ENCODE measurements at places on chromosomes 13 and 19.

- DNase-seq, result no peak
These were observed 583 bp downstream of the ZNF615 start for GRCh38 chr19:52007451-52007805.

- DNase-seq, result no peak
These were observed 16.5 kb downstream of the BTBD2 start for GRCh38 chr19:1998712-1999708.

DNA sequence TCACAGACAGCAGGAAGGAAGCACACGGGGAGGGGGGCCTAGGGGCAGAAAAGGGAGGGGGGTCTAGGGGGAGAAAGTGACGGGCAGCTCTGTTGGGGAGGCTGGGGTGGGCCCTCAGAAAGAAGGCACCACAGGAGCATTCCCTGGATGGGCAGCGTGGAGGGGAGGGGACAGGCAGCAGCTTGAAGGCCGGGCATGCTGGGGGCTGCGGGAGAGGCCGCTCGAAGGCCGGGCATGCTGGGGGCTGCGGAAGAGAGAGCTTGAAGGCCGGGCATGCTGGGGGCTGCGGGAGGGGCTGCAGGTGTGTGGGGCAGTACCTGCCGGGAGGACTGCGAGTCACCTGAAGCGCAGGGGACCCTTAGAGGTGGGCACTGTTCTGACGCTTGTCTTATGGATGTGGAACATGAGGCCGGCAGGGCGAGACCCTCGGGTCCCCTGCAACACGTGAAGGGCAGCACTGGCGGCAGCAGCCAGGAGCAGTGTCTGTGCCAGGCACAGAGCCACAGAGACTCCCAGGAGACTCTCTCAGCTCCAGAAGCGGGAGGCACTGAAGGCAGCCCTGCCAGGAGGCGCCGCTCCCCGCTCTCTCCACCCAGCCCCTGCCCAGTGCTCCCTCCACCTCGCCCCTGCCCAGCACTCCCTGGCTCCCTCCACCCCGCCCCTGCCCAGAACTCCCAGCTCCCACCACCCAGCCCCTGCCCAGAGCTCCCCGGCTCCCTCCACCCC, 13.3 kb downstream of the ZNF787 start:
- no peak for DNase-seq

DNA sequence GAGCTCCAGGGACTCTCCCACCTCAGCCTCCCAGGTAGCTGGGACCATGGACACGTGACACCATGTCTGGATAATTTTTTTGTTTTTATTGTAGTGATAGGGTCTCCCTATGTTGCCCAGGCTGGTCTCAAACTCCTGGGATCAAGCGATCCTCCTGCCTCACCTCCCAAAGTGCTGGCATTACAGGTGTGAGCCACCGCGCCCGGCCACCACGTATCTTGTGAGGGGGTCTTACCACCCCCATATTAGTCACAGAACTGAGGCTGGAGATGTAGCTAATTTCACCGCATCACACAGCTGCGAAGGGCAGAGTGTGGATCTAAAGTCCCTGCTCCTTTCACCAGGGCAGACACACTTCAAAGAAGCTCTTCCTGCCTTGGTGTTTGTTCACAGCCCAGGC, 211.8 kb upstream of the SOX1 start:
- DNase-seq, result no peak

GRCh38 chr19:53531457-53531856, 6.5 kb upstream of the ZNF331 start:
- DNase-seq, result no peak

DNA sequence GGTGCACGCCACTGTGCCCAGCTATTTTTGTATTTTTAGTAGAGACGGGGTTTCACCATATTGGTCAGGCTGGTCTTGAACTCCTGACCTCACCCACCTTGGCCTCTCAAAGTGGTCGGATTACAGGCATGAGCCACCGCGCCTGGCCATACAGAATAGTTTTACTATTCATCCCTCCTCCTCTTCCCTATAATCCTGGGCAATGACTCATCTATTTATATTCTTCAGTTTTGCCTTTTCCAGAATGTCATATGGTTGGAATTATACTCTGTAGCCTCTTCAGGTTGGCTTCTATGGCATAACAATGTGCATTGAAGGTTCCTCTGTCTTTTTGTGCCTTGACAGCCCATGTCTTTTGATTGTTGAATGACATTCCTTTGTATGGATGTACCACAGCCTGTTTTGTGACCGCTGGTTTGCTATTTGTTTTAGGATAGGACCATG, 22.2 kb upstream of the LRP3 start:
- DNase-seq, result peak; percentile 32

- DNase-seq, result no peak
These were observed 184.6 kb downstream of the LHFPL6 start for GRCh38 chr13:39418424-39418823.

DNA sequence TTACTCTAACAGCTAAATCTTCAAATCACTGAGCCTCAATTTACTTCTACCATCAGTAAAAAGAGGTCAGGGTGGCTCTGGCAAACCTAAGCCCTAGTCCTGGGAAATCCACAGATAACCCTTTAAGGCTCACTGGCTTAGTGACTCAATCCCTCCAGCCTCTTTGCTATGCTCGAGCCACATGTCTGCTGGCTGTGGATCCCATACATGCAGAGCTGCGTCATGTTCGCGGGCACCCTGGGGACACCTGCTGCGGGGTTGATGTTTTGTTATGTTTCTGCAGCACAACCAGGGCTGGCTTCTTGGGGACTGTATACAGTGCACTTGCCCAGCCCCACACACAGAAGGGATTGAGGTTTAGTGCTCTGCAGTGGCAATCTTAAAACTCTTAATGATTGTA, 41.6 kb upstream of the C13orf42 start:
- DNase-seq, result no peak

DNA sequence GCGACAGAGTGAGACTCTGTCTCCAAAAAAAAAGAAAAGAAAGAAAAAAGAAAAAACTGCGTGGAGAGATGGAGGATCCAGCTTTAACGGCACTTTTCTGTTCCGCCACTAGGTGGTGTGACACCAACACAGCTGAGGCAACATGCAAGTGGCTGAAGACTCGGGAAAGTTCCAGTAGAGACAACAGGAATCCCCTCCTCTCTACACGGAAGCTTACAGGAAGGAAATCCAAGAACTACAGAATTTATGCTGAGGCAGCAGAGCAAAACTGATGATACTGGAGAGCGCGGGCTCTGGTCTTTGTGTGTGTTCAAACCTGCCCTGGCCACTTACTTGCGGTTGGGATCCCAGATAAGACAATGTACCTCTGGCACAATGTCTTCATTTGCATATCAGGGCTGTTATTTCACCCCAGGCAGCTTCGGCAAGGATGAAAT, 9.9 kb downstream of the RANBP3 start:
- DNase-seq, result peak; percentile 73

DNA sequence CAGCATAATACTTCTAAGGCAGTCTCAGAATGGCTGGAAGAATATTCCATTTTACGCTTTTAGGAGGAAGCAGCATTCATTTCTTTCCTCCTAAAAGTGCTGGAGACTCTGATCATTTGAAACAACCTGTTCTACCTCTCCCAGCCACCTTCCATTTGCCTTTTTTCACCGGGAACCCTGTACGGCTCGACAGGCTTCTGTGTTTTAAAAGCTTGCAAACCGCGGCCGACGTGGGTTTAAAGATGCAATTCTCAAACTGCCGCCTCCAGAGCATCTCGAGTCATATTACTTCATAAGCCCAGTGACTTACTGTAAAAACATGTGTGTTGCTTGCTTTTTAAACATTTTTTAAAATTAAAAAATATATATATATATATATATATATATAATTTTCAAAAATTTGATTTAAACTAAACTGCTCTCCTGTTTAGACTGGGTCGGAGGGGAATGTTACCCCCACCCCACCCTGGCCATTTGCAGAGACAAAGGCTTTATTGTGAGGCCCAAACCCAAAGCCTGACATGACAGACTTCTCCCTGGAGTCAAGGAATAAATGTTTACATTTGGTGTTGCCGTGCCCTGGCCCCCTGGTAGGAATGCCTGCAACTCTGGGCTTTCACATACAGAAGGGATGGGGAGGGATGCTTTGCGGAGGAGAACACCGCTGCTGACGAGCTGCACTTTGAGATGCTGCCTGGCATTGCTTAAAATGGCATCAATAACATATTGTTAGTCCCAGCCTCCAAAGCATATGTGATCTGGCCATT, 30.4 kb downstream of the ZNF536 start:
- no peak for DNase-seq

GRCh38 chr19:58033741-58034476, at the start of gene ZSCAN1:
Gene ZSCAN1, plus strand, starts transcription at chr19:58034025. Its CDS starts 3,812 bp downstream, at chr19:58037837.
- peak; percentile 81 for DNase-seq

DNA sequence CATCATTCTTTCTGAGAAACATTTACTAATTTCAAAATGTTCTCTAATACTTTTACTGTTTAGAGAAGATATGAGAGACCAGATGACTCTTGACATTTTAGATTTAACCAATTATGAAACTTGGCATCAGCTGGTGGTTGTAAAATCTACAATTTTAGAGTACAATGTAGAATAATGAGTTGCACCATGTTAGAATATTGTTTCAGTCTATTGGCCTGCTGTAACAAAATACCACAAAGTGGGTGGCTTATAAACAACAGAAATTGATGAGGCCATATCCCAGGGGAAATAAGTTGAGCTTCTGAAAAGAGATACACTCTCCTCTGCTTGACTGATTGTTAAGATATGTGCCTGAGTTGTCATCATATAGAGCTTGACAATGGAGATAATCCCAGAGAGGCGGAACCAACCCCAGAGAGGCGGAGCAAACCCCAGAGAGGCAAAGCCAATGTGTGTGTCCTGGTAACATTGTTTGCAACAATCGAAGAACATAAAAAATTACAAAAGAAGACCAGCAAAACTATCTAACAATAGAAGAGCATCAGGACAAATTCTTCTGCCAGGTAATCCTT, 373.0 kb upstream of the SLITRK1 start:
- no peak for DNase-seq

- DNase-seq, result no peak
These were observed 20.4 kb downstream of the POLRMT start for GRCh38 chr19:612941-613340.

GRCh38 chr19:31675193-31675913, 326.1 kb upstream of the TSHZ3 start:
- peak; percentile 73 for DNase-seq

DNA sequence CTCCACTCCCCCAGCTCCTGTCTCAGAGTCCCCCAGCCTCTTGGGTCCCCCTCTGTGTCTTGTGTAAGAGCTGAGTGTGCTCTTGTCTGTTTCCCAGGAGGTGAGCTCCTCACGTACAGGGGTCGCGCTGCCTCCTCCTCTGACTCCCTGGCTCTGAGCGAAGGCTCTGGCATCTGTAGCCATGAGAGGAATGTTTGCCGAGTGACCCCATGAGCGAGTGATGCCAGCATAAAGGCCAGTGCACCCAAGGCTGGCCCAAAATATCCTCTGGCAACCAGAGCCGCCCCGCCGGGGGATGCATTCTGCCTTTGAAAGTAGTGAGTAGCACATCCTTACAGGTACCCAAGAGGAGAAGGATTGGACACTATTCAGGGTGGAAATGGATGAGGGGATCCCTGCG, 26.2 kb upstream of the C19orf12 start:
- DNase-seq, result no peak

DNA sequence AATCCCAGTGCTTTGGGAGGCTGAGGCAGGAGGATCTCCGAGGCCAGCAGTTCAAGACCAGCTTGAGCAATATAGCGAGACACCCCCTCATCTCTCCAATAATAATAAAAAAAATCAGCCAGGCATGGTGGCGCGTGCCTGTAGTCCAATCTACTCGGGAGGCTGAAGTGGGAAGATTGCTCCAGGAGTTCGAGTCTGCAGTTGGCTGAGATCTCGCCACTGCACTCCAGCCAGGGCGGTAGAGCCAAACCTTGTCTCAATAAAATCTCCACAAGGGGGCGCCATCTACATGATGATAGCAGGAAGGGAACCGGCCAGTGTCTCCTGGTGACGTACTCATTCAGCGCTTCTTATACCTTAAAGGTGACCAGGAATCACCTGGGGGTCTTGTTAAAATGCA, 13.6 kb upstream of the C5AR1 start:
- peak; percentile 70 for DNase-seq

DNA sequence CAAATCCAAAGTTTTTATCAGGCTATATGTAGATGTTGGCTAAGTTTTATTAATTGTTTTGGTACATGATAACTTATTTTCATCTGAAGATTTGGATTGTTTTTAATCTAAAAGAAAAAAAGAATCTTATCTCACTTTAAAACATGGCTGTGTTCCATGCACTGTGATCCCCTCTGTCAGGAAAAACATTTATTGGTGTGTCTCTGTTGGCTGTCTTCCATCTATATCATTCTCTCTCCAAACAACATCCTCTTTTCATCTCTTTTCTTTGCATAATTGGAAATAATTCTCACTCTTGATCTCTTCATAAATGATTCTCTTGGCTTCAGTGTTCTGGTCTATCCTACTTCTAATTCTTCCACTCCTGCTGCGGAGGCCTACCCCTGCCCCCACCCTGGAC, 4.2 kb downstream of the NALCN start:
- no peak for DNase-seq

DNA sequence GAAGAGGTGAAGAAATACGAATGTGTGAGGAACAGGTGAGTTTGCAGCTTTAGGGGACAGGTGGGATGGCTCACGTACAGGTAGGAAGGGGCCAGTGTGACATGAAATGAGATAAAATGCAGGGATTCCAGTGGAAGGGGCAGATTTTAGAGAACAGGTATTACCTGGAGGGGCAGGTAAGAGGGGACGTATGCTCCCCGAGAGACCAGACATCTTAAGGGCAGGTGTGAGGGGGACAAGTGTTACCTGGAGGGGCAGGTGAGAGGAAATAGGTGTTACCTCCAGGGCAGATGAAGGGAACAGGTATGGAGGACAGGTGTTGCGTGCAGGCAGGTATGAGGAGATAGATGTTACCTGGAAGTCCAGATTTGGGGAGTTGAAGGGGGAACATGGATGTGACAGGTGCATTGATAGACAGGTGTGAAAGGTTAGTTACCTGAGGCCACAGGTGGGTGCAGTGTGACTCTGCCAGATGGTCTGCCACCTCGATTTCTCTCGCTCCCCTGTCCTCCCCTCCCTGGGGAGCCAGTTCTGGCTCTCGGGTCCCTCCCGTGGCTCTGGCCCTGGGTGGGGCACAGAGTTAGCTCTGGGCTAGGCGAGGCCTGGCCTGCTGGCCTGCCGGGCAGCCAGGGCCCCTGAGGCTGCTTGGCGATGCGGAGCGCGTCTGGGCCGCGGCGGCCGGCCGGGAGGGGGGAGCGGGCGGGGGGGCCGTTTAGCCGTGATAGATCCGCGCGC, 2.1 kb downstream of the ERFL start:
- DNase-seq, result no peak

GRCh38 chr13:41952749-41953148, 8.2 kb downstream of the VWA8 start:
- no peak for DNase-seq

DNA sequence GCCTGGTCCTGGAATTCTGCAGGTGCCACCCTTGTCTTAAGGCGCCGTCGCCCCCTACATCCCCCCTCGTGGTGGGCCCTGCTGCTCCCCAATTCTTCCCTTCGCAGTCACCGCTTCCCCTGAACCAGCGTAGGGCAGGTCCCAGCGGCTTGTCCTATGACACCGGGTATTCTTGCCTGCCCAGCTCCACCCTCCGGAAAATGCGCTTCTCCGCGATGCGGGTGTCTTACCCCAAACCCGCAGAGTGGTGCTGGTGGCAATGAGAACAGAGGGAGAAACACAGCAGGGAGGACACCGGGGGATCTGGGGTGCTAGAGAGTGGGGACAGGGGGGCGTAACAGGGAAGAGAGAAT, 9.0 kb downstream of the ZNF808 start:
- no peak for DNase-seq

GRCh38 chr13:72694314-72694713, 33.1 kb downstream of the MZT1 start:
- DNase-seq, result no peak

- DNase-seq, result no peak
These were observed 47.4 kb downstream of the RCBTB2 start for GRCh38 chr13:48485432-48485831.

All from astrocyte of the spinal cord (primary cell).